ENCODE measurements at places on chromosomes 6 and 20.

GRCh38 chr6:135084001-135084915 lies 29.6 kb upstream of the HBS1L start:
- no peak overlapping the region for H3K27ac ChIP-seq
- H3K36me3 ChIP-seq, result no peaks in the 10 kb centered on the region

DNA sequence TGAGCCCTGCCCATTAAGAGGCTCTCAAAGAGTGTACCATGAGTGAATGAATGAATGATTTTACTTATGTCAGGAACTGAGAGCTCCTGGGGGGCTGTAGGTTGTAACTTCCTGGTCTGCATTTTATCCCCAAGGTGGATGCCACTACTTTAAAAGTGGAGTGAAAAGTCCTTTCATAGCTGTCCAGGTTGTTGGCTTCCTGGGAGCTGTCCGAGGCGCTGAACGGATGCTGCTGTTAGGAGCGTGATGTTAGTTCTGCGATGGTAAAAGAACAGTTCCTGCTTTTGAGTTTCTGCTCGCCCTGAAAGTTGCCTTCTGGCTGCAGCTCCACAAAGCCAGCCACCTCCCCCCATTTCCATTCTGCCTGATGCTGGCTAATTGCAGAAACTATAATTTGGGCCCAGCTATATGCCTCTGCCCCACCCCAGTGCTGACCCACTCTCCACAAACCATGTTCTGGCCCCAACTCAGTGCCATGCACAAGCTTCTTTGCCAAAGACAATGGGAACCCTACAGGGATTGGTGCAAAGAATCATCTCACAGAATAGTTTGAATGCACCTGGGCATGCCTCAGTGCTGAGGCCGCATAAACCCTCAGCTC lies 330.9 kb upstream of the CDH4 start:
- peaks cover 7% of the 10 kb centered on the region for H3K27me3 ChIP-seq
- no peak overlapping the region for H3K27ac ChIP-seq
- no peaks in the 10 kb centered on the region for H3K36me3 ChIP-seq
- H3K4me3 ChIP-seq, result no peak overlapping the region
- DNase-seq, result peak; percentile 64
- H3K4me1 ChIP-seq, result no peaks in the 10 kb centered on the region

GRCh38 chr6:36727505-36728021 lies 29.9 kb downstream of the RAB44 start:
- DNase-seq, result peak; percentile 50
- H3K27ac ChIP-seq, result no peak overlapping the region
- H3K4me1 ChIP-seq, result no peaks in the 10 kb centered on the region
- no peaks in the 10 kb centered on the region for H3K27me3 ChIP-seq

- H3K27ac ChIP-seq, result no peak overlapping the region
- no peak for DNase-seq
- no peaks in the 10 kb centered on the region for H3K36me3 ChIP-seq
Observed at GRCh38 chr20:60306551-60306950, 348.3 kb downstream of the CDH26 start.

DNA sequence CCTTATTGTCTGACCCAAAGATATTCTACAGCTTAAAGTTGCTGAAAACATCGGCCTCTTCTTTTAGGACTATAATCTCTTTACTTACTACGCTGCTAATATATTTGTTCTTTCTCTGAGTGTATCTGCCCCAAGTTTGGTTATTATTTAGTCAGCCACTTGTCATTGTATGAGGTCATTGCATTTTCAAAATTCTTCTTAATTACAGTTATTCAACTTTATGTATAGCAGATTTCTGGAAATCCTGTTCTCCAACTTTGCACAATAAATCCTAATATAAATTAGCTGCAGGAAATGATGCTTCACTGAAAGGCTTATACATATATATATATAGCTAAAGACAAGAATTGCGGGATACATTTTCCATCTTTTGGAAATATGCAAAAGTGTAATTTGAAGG lies 88.5 kb upstream of the HIVEP1 start:
- no peak overlapping the region for H3K27ac ChIP-seq
- peaks cover 4% of the 10 kb centered on the region for H3K4me1 ChIP-seq
- H3K27me3 ChIP-seq, result no peaks in the 10 kb centered on the region
- H3K36me3 ChIP-seq, result no peaks in the 10 kb centered on the region
- no peak for DNase-seq

DNA sequence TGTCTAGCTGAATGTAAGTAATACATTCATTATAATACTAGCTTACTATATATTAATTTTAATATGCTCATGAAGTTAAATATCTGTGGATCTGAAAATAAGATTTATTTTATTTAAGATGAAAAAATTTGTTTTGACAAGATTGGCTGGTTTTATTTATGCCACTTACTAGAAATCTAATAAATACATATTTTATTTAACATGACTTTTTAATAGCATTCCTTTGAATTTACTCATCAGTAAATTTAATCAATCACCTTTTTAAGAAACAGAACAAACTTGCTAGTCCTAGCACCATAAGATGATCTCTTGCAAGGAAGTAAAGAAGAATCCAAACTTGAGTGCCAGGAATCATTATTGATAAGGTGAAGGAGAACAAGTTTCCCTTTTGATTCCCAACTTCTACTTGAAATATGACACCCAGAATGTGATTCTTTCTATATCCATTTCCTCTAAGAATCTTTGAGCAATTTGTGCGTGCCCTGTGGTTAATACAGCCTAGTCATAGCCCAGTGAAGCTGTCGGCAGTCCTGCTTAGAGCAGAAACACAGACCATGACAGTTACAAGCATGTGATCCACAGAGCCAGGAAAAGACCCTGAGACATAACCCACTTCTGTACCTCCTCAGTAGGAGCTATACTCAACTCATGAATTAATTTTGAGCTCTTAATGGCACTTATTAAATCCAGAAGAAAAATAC lies 282.3 kb upstream of the QKI start:
- no peaks in the 10 kb centered on the region for H3K36me3 ChIP-seq
- no peak for DNase-seq
- H3K4me1 ChIP-seq, result no peaks in the 10 kb centered on the region

DNA sequence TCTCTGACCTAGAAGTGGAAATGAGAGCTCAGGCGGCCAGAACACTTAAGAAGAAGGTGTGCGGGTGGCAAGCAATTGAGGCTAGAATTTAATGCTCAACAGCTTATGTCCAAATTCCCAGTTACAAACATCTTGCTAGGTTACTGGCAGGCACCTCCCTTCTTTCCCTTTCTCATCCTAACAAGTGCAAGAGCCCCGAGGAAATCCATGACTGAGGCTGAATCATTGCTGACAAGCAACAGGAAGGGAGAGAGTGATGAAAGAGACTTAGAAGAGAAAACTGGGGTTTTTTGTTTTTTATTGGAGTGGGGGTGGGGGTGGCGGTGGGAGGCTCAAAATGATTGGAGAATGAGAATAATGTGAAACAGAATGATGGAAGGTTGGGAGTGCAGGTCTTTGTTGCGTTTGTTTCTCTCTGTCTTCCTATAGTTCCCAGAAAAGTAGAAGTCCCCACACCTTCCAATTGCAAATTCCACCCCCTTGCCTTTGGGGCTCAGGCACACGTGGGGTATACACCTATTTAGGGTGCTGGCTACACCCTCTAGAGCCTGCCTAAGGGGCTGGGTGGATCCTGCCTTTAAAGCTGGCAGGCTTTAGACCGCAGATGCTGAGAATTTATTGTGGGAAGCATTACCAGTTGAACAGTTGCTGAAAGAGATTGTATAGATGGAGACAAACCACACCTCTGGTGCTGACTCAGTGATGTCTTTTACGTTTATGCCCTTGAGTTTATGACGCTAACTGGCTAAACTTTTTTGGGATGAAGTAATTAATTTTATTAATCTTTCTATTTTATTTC lies 1.4 kb downstream of the FAM83B start:
- H3K27ac ChIP-seq, result no peak overlapping the region
- no peak for DNase-seq
- H3K27me3 ChIP-seq, result peaks cover 17% of the 10 kb centered on the region
- no peaks in the 10 kb centered on the region for H3K4me1 ChIP-seq

GRCh38 chr6:161940519-161940918 lies 666.7 kb upstream of the AGPAT4 start:
- no peaks in the 10 kb centered on the region for H3K4me1 ChIP-seq
- no peak overlapping the region for H3K27ac ChIP-seq
- no peak for DNase-seq
- no peaks in the 10 kb centered on the region for H3K36me3 ChIP-seq
- no peak overlapping the region for H3K4me3 ChIP-seq

GRCh38 chr6:36875250-36875633 lies 639 bp upstream of the PPIL1 start:
- H3K4me3 ChIP-seq, result peak overlapping the region; percentile 85
- H3K4me1 ChIP-seq, result peaks cover 16% of the 10 kb centered on the region
- peaks cover 3% of the 10 kb centered on the region for H3K36me3 ChIP-seq
- H3K27me3 ChIP-seq, result peaks cover 7% of the 10 kb centered on the region
- DNase-seq, result no peak
